ENCODE measurements at places on chromosomes 6 and 20. TPM values are rescaled to one million over a fixed set of nuclear protein-coding genes. Genes with fewer than 3 reads are reported as not detected.
A peak's percentile ranks its signal among the peaks of the same experiment; 100 is the strongest.

DNA sequence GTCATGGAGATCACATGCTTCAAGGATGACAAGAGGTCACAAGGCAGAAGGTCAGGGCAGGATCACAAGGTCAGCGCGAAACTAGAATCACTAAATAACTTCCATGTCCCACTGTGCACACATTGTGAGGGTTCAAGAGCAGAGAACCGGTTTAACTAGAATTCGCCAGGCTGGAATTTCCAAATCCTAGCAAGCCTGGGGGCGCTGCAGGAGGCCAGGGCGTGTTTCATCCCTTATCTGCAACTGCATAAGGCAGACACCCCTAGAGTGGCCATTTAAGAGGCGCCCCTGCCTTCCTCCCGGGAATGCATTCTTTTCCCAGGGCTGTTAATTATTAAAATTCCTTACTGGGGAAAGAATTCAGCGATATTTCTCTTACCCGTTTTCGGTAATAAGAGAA is 40.2 kb upstream of the SLC22A1 start:
- peaks cover 69% of the 10 kb centered on the region for H3K36me3 ChIP-seq
- H3K4me1 ChIP-seq, result peaks cover 4% of the 10 kb centered on the region
- no peak overlapping the region for H3K27ac ChIP-seq
- H3K27me3 ChIP-seq, result no peaks in the 10 kb centered on the region
- DNase-seq, result no peak

DNA sequence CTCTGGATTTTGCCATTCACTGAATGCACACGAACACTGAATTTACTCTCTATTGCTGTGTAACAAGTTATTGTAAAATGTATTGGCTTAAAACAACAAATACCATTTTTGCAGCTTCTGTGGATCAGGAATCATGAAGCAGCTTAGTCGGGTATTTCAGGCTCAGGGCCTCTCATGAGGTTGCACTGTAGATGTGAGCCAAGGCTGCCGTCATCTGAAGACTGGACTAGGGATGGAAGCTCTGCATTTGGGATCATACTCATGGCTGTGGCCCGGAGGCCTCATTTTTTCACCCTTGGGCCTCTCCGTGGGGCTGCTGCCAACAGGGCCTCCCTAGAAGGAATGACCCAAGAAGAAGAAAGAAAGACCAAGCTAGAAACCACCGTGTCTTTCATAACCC is 492.4 kb upstream of the CDH4 start:
- no peak overlapping the region for H3K27ac ChIP-seq
- no peaks in the 10 kb centered on the region for H3K27me3 ChIP-seq
- DNase-seq, result no peak
- no peak overlapping the region for H3K4me3 ChIP-seq

GRCh38 chr20:53883098-53883911 is 187.1 kb downstream of the BCAS1 start:
- H3K4me3 ChIP-seq, result no peak overlapping the region
- H3K27ac ChIP-seq, result no peak overlapping the region
- H3K4me1 ChIP-seq, result peaks cover 31% of the 10 kb centered on the region
- no peaks in the 10 kb centered on the region for H3K36me3 ChIP-seq

- H3K4me1 ChIP-seq, result no peaks in the 10 kb centered on the region
- H3K4me3 ChIP-seq, result no peak overlapping the region
- no peaks in the 10 kb centered on the region for H3K36me3 ChIP-seq
Observed at GRCh38 chr6:13046084-13046483, 282.3 kb downstream of the TBC1D7 start.

- H3K36me3 ChIP-seq, result no peaks in the 10 kb centered on the region
- H3K4me3 ChIP-seq, result no peak overlapping the region
- peaks cover 3% of the 10 kb centered on the region for H3K27me3 ChIP-seq
- peak; percentile 87 for DNase-seq
Observed at GRCh38 chr20:62500237-62500864, 24.6 kb upstream of the GATA5 start.

DNA sequence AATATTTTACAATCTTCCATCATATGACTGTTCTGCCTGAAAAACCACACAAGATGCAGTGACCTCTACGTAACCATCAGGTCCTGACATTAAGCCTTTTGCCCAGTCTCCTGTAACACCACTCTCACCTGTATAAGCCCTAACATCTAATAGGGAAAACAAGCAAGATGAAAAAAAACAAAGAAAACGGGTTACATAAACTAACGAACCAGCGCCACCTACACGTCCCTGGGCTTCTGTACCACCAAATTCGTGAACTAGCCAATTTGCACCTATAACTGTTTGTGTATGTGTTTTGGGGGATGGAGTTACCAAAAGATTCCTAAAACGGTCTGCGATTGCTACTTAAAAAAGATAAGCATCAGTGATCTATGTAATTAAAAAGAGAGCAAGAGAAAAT is 70.2 kb downstream of the BLOC1S5 start:
- H3K4me1 ChIP-seq, result no peaks in the 10 kb centered on the region
- no peak overlapping the region for H3K4me3 ChIP-seq
- no peak for DNase-seq
- no peaks in the 10 kb centered on the region for H3K36me3 ChIP-seq
- H3K27me3 ChIP-seq, result no peaks in the 10 kb centered on the region

DNA sequence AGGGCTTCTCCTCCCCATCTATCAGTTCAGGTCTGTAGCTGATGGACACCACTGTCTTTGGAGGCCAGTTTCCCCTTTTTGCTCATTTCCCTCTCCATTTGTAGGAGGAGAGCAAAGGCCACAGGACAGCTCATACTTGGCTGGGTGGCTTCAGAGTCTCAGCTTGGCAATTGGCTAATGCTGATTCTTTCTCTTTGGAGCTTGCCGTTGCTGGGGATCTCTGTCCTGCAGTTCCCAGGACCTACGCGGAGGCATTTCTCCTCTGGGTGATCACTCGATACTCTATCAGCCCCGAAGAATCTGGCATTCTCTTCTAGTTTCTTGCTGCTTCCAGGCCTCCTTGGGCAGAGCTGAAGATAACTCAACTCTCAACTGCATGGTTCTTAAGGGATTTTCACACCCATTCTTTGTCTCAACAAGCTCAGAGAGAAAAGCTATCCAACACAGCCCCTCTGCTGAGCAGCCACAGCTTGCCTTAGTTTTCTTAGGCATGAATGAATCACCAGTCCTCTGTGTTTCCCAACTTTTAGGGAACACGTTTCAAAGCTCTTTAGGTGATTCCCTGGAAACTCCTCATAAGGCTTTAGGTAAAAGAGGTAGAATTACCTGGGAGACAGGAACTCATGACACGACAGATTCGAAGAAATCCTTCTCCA is 19.2 kb upstream of the SSR1 start:
- H3K4me3 ChIP-seq, result no peak overlapping the region
- no peak overlapping the region for H3K27ac ChIP-seq
- no peaks in the 10 kb centered on the region for H3K36me3 ChIP-seq
- no peak for DNase-seq
- peaks cover 2% of the 10 kb centered on the region for H3K27me3 ChIP-seq

DNA sequence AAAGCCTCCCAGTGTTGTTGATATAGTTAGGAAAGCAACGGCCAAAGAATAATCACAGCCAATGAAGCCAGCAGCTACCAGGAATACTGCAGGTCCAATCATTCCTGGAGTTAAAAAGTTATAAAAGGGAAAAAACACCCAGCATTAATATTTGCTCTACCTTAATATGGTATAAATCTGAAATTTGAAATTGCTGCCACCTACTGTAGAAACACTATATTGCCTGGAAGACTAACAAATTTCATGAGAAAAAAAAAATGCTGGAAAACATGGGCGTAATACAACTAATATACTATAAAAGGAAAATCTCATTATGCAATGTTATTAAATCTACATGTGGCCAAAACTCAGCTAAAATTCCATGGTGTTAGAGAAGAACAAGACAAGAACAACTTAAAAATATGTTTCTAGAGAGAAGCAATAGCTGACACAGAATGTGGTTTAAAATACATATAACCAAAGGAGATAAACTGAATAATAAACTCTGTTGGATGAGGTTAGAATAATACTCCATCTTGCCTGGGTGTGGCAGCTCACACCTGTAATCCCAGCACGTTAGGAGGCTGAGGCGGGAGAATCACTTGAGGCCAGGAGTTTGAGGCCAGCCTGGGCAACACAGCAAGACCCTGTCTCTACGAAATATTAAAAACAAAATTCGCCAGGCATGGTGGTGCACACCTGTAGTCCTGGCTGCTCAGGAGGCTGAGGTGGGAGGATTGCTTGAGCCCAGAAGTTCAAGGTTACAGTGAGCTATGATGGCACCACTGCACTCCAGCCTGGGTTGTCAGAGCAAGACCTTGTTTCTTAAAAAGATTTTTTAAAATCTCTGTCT is 43.1 kb downstream of the SLC17A5 start:
- H3K4me1 ChIP-seq, result no peaks in the 10 kb centered on the region
- peaks cover 18% of the 10 kb centered on the region for H3K36me3 ChIP-seq
- no peak for DNase-seq
- H3K27me3 ChIP-seq, result no peaks in the 10 kb centered on the region

HLA-DOA gene
- 0.53 TPM for total RNA-seq

MYT1 gene
- not detected for total RNA-seq

DSP gene
- total RNA-seq, result 0.12 TPM

PRL gene
- not detected for total RNA-seq
